ENCODE measurements at places on chromosomes 16 and 17.

DNA sequence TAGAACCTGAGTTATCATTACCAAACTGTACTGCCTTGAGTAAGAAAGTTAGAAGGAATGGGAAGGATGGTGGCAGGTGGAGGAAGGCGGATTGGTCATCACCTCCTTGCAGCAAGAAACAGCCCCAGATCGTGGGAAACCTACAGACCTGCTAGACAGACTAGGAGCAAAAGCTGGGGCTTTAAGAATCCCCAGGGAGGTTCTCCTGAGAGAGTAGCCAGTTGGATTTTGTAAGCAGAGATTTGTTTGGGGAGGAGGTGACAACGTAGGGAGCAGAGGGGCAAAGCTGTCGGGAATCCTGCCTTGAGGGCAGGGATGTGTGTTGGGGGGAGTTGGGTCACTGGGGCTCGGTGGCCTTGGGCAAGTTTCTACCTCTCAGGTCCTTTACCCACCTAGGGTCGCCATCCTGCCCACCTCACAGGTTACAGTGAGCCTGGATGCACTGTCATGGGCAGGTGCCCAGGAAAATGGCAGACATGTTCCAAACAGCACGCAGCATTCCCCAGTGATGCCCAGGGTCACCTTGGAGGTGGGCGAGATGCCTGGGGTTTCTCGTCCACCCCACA is 49.2 kb upstream of the STH start:
- DNase-seq, result no peak

- no peak for DNase-seq
Observed at GRCh38 chr17:58788199-58788598, 32.5 kb downstream of the PPM1E start.

- peak; percentile 74 for DNase-seq
Observed at GRCh38 chr17:1002771-1003555, 6.0 kb downstream of the TIMM22 start.

- DNase-seq, result peak; percentile 34
Observed at GRCh38 chr16:67236563-67237395, 9.8 kb downstream of the TMEM208 start.

- DNase-seq, result no peak
Observed at GRCh38 chr17:64152428-64153125, 22.6 kb upstream of the ERN1 start.

GRCh38 chr17:2390199-2390836 is 10.5 kb downstream of the MNT start:
- no peak for DNase-seq

- no peak for DNase-seq
Observed at GRCh38 chr16:49158029-49158642, 123.5 kb downstream of the CBLN1 start.

DNA sequence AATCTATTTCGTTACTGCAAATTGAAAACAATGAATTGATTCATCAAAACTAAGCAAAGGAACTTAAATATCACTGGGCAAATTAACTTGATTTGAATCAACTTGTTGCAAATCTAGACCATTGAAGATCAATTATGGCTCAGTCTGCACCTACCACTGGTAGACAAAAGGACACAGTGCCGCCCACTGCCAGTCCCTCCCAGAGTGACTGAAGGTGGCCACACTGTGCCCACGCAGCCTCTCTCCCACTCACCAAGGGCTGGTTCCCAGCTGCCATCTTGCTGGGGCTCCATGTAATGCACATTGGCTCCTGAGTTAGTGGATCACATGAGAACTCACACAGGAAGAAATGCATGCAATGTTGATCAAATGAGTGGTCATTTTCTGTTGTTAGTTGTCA is 78.1 kb downstream of the PLXDC1 start:
- no peak for DNase-seq

GRCh38 chr16:89268585-89268984 is 51.1 kb downstream of the ZNF778 start:
- no peak for DNase-seq

GRCh38 chr17:17668775-17669579 is 12.3 kb upstream of the RAI1 start:
- DNase-seq, result peak; percentile 38

GRCh38 chr16:55292491-55292890 is 31.5 kb upstream of the IRX6 start:
- no peak for DNase-seq

DNA sequence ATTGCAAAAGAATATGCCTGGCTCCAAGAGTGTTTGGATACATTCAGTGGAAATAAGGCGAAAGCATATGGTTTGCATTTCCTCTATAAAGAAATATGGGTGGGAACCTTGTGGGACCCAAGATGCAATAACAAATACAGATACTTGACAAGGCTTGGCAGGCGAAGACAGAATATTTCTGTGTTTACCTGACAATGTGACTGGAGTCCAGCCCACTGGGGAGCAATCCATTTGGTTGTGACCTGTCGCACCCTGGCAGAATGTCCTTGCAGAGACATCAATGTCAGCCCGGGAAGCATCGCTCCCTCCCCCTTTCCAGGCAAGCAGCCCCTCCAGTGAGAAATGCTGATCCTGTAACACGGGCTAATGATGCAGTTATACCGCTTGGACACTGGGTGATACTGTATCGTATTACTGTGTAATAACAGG is 296.6 kb downstream of the MAF start:
- DNase-seq, result no peak

DNA sequence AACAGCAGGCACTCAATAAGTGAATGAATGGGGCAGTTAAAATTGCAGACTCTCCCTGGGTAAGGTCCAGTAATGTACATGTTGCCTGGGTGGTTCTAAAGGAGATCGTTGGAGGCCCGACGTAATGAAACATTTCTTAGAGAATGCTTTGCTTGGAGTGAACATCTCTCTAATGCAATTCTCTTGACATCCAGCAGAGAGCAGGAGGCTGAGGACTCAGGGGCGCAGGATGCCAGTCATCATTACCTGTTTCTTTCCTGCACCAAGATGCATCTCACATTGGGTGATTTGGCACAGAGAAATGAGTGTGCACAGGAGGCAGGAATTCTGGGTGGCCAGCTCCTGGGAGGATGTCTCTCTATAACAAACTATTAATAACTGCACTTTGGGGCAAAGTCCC is 130.3 kb upstream of the RBBP6 start:
- DNase-seq, result no peak

- no peak for DNase-seq
Observed at GRCh38 chr17:35705230-35705629, 26.2 kb upstream of the RASL10B start.

Data from fibroblast of skin of abdomen (primary cell).